ENCODE measurements at places on chromosomes 12 and 14. TPM values are rescaled to one million over a fixed set of nuclear protein-coding genes. Genes with fewer than 3 reads are reported as not detected.

Gene BTG1
- 49.9 TPM for total RNA-seq

Gene A2ML1
- not detected for total RNA-seq

Gene SLC4A8
- total RNA-seq = 12.2 TPM

Gene B4GALNT3
- total RNA-seq = not detected

Gene CMKLR1
- not detected for total RNA-seq

Gene SLC38A6
- 10.6 TPM for total RNA-seq

Gene OTX2
- not detected for total RNA-seq

Gene DBX2
- total RNA-seq = not detected

Gene ACSM4
- total RNA-seq = not detected

Gene TEAD4
- 26.2 TPM for total RNA-seq
